Epithelial cell of esophagus (primary cell): ENCODE measurements at places on chromosomes 4 and X.

DNA sequence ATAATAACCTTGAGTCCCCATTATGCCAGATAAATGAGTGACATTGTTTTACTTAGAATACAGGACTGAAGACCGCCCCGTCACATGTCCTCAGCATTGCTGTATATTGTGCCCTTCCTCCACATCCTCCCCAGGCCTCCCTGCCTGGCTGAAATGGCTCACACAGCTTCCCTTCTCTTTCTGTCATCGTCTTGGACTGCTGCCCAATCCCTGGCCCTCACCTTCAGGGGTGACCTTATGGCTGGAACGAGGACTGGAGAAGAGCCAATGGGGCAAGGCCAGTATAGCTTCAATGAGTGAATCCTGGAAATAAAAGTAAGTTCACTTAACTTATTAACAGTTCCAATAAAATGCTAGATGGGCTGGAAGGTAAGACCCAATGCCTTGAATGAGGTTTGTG, 2.7 kb downstream of the KCNE5 start:
- DNase-seq: no peak

- no peak for DNase-seq
These were observed 66.4 kb downstream of the CDKL5 start for GRCh38 chrX:18491587-18492340.

DNA sequence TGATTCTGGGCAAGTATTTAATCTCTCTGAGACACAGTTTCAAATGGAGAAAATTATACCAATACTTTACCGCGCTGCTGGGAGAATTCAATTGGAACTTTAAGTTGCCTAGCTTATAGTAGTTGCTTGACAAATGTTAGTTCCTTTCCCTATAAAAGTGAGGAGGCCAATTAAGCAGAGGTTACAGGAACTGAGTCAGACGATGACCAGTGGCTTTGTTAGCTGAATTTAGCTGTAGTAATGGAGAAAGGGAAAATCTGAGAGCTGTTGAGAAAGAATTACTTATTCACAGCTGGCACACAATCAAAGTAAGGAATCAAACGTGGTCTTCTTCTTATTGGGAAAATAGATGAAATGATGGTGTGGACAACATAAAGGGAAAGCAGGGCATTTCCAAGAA, 29.6 kb downstream of the SMARCA1 start:
- DNase-seq: peak; percentile 12

DNA sequence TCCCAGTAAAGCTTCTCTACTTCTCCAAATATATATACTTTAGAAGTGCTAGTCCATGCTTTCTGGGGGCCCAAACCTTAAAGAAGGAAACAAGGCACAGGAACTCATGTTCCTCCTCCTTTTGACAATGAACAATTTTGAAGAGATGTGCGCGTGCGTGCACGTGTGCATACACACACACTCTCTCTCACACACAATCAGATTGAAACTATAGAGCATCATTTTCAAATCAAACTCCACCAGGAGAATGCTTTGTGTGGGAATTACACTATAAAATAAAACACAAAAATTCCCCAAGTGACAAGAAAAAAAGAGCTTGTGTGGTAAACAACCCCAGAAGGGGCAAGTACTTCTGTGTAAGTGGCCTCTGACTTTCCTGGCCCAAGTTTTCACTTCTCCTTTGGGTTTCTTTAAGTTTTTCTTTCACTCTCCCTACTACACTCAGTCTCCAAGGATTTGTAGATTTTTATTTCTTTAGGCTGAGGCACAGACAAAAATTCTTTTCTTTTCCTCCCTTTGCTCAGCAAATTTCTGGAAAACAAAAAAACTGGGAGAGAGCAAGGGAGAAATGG, 46.6 kb upstream of the SHISA3 start:
- no peak for DNase-seq

DNA sequence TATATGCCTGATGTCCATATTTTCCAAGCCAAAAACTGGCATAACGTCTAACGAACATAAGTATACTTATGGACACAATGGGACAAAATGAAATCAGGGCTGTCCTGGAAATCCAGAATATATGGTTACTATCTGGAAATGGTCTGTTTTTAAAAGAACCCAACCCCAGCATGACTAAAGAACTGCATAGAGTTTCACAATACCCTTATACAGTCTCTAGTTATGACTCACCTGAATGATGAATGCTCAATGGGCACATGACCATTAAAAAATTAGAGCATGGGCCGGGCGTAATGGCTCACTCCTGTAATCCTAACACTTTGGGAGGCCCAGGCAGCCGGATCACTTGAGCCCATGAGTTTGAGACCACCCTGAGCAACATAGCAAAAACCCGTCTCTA, 31.8 kb downstream of the AMMECR1 start:
- DNase-seq: peak; percentile 85

GRCh38 chr4:125008676-125009075, 296.1 kb upstream of the ANKRD50 start:
- no peak for DNase-seq

GRCh38 chr4:53653484-53654053, 62.3 kb upstream of the LNX1 start:
- peak; percentile 12 for DNase-seq

- DNase-seq: no peak
These were observed 41.6 kb upstream of the HMX1 start for GRCh38 chr4:8913121-8913857.

- DNase-seq: no peak
These were observed 696.5 kb downstream of the ADGRL3 start for GRCh38 chr4:61896634-61897033.

DNA sequence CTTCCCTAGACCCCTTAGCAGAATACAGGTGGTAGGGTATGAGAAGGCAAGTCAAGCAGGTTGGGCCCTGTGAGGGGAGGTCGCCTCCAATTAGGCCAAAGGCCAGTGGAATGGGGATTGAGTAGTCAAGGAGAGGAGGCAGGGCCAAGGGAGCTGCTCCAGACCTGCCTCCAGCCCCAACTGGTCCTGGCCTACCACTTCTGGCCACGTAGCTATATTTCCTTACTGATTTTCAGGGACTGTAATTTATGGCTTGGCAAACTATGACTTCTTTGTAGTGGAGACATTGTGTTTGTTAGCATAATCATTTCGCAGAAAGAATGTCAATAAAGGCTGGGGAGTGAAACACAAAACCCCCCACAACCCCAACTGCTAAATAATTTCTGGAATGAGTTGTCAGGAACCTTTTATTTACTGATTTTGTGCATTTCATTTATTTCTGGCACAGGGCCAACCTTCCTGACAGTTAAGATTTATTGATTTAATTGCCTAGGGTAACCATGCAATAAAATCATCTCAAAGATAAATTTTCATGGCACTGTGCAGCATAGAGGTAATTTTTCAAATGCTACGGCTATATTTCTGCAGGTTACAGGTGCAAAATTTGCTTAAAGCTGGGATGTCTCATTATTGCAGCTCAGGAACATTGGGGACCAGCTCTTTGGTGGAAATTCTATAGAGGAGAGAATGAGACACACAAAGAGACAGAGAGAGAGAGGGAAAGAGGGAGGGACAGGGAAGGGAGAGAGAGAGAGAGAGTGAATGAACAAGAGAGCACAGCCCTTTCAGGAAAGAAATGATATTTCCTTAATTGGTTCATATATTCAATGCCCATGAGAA, 494.9 kb downstream of the IDS start:
- DNase-seq: no peak

DNA sequence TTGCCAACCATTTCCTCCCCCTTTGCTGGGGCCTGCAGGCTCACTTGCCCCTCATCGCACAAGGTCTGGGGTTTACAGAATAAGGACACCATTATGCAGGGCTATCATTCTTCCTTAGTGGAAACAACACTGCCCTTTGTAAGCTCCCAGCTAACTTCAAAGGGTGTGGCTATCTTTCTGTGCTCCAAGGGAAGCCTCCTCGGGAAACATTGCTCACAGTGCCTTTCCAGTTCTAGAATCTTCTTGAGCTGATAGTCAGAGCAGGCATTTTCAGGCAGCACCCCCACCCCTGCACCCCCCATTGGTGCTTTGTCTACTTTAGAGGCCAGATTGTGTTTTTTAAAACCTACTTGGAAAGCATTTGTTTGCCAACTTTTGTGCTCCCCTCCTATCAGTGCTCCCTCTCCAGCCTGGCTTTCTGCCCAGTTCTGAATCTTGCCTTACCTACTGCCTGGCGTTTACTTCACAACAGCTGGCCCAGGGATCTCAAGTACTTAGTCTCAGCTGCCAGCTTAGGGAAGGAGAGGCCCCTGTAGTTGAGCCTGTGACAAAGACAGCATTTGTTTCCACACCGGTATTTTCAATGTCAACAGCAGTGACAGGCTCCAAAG, 53.5 kb downstream of the PLAC1 start:
- peak; percentile 38 for DNase-seq

GRCh38 chr4:184755278-184755677, 21.4 kb upstream of the CENPU start:
- peak; percentile 78 for DNase-seq

GRCh38 chr4:7759216-7759615, 180.4 kb downstream of the AFAP1 start:
- no peak for DNase-seq

- no peak for DNase-seq
These were observed 9.3 kb upstream of the HAUS3 start for GRCh38 chr4:2251073-2251794.

- DNase-seq: peak; percentile 73
These were observed 23.9 kb upstream of the MSN start for GRCh38 chrX:65643531-65644052.

GRCh38 chr4:36081185-36081584, 163.1 kb downstream of the ARAP2 start:
- DNase-seq: no peak

DNA sequence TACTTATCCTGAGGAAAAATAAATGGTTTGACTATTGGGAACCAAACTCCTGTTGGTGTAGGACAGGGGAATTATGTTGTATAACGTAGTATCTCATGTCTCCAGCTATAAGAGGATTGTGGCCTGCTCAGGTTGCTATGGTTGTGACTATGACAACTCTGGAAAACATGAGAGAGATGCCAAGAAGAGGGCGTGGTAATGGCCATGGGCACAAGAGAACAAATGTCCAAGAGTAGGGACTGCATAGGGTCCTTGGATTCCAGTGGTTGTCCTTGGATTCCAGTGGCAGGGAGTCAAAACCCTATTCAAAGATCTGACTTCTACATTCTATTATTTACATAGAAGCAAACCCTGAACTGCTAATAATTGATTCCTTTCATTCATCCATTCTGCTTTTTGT, 6.8 kb upstream of the MOB1B start:
- no peak for DNase-seq

GRCh38 chr4:3341760-3342159, 48.9 kb downstream of the RGS12 start:
- no peak for DNase-seq

GRCh38 chrX:39439906-39440798, 638.9 kb downstream of the MID1IP1 start:
- no peak for DNase-seq

DNA sequence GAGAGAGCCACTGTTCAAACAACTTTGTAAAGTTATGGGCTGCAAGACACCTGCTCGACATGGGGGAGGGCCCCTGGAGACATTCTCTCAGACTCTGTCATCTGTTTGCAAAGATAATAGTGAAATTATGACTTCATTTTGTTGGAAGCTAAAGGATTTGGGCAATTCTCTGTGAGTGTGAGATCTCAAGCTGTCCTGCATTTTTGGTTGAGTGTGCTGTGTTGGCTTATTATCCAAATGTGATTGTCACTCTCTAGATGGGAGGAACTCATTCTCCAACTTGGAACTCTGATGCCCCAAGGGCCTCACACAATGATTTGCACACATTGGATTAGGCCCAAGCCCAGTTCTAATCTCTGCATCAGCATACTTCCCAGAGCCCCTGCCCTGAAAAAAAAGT, 63.7 kb downstream of the STK32B start:
- DNase-seq: no peak

DNA sequence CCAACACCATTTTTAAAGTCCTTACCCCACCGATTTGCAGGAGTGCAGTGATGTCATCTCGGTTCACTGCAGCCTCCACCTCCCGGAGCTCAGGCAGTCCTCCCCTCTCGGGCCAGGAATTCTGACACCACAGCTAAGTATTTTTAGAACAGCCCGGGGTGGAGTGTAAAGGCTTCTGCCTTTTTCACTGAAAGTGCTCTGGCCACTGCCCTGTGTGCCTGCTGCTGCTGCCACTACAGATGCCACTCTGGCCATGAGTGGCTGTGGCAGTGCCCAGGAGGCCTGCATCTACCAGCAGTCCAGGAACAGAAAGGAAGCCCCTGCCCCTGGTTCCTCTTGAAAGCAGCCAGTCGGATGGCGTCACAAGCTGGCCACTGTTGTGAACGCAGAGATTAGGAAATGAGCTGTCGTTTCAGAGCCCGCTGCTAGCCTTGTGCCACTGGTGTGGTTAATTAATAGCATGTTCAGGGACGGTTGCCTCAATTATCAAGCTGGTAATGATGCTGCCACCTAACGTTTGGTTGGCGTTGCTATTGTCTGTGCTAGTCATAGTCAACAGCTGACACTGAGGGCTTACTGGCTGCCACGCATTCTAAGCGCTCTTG, 23.6 kb upstream of the TBC1D14 start:
- DNase-seq: peak; percentile 47

DNA sequence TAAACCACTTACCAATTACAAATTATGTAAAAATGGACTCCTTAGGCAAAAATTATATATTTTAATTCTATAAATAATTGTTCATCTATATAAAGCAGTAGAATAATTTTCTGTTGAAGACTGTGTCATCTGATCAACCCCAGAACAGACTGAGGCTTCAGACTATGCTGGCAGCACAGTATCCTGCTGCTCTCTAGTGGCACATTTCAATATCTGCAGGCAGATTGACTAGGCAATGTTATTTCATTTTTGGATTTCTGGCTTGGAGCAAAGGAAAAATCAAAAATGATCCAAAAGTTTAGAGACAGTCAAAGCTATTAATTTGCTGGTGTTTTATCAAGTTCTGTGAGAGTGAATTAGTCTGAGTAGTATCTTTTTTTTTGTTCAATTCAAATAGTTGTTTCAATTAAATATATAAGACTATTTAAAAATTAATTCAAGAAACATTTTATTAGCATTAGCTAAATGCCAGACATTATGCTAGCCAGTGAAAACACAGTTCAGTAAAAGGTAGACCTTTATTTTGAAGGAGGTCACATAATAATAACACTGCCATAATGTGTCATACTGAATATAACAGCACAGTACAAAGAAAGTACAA, 21.3 kb upstream of the SULT1E1 start:
- peak; percentile 64 for DNase-seq

- no peak for DNase-seq
These were observed 20.9 kb downstream of the PAGE4 start for GRCh38 chrX:49850028-49850427.

DNA sequence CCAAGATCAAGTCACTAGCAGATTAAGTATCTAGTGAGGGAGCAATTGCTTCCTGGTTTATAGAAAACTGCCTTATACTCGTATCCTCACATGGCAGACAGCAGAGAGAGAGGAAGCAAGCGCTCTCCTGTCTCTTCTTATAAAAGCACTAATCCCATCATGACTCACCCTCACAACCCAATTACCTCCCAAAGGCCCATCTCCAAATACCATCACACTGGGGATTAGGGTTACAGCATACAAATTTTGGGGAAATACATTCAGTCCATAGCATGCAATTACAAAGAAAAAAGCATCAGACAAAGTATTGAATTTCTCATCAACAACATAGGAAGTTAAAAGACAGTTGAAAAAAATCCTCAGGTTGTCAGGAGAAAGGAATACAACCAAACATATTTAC, 292.6 kb downstream of the IQCM start:
- no peak for DNase-seq
